Stimulated activated CD8-positive, alpha-beta memory T cell treated with anti-CD3 and anti-CD28 coated beads, Interleukin-2, amount 100 ng/mL, for 48 hours (primary cell): ENCODE measurements at places on chromosomes 1 and 21.

DNA sequence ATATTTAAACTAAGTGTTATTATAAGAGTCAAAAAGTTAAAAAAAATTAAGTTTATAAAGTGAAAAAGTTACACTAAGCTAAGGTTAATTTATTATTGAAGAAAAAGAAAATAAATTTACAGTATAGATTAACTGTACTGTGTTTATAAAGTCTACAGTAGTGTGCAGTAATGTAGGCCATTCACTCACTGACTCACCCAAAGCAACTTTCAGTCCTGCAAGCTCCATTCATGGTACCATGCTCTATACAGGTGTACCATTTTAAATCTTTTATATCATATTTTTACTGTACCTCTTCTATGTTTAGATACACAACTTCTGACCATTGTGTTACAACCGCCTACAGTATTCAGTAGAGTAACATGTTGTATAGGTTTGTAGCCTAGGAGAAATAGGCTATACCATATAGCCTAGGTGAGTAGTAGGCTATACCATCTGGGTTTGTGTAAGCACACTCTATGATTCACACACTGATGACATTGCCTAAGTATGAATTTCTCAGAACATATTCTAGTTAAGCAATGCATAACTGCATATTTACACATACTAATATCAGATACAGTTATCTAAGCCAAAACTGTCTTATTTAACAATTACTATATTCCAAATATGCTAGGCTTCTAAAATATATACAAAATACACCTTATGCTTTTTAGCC is 80.6 kb upstream of the GFI1 start:
- no peak for DNase-seq

- DNase-seq, result no peak
These were observed 48.9 kb downstream of the AHDC1 start for GRCh38 chr1:27554759-27555699.

- no peak for DNase-seq
These were observed 19.5 kb downstream of the PADI2 start for GRCh38 chr1:17099616-17100340.

- no peak for DNase-seq
These were observed 22.9 kb downstream of the UMODL1 start for GRCh38 chr21:42093991-42094421.

DNA sequence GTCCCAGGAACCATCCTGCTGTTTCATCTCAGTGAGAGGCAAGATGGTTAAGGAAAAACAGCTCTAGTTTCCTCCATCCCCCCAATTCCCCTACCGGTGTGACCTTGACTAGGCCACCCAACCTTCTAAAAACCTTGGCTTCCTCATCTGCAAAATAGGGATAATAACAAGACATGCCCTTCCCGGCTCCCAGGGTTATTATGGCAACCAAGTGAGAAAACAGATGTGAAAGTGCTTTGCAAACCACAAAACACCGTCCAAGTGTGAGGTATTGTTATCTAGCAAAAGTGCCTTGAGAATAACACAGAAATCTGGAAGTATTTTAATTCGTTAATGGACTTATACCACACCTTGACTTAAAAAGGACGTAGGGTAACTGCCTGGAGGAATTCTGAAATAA is 62.7 kb downstream of the ITPKB start:
- no peak for DNase-seq

DNA sequence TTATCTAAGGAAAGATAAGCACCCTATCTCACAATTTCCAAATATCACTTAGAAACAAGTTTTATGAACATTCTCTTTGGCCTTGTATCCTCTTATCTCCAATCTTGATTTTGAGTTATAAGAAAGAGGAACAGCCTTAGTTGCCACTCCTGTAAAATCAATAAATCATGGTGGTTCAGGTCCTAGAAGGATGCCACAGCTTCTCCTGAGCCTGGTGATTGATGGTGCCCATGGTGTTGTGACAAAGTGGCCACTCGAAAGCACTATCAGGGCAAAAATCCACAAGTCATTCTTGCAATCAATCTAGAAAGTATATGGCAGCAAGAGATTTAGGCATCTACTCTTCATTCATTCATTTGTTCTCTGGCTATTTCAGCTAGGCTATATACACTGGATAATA is 27.8 kb downstream of the GBP6 start:
- DNase-seq, result no peak

GRCh38 chr1:163570071-163570470 is 248.3 kb downstream of the NUF2 start:
- DNase-seq, result no peak

GRCh38 chr1:53372501-53372951 is 44.7 kb upstream of the LRP8 start:
- no peak for DNase-seq

GRCh38 chr1:1345384-1345783 is 3.8 kb downstream of the DVL1 start:
- DNase-seq, result no peak

GRCh38 chr1:93029317-93029716 is 49.8 kb upstream of the MTF2 start:
- DNase-seq, result no peak

DNA sequence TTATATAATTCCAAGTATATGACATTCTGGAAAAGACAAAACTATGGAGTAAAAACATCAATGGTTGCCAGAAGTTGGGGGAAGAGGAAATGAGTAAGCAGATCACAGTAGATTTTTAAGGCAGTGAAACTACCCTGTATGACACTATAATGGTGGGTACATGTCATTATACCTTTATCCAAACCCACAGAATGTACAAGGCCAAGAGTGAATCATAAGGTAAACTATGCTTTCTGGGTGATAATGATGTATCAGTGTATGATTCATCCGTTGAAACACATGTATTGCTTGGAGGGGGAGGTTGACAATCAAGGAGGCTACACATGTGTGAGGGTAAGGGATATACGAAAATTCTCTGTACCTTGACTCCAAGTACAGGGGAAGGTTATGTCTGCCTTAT is 862.7 kb downstream of the PLA2G4A start:
- DNase-seq, result no peak

DNA sequence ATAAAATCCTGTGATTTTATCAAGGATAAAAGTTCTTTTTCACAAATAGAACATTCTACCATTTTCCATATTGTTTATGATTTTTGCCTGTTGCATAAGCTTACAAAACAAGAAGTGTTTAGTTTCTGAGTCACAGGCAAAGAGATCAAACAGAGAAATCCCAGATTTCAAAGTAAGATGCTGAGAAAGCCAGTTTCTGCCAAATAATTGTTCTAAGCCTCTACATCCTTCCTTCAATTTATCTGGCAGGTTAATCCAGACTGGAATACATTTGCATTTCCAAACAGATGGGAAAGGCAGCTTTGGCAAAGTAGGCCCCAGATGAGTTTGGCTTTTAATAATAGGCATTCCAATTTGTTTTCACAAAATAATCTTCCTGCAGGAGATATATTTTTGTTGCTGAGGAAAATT is 2.5 kb downstream of the SLC1A7 start:
- no peak for DNase-seq
